Mucosa of descending colon (tissue), 3 donors: ENCODE measurements at places on chromosomes 1 and 21.

DNA sequence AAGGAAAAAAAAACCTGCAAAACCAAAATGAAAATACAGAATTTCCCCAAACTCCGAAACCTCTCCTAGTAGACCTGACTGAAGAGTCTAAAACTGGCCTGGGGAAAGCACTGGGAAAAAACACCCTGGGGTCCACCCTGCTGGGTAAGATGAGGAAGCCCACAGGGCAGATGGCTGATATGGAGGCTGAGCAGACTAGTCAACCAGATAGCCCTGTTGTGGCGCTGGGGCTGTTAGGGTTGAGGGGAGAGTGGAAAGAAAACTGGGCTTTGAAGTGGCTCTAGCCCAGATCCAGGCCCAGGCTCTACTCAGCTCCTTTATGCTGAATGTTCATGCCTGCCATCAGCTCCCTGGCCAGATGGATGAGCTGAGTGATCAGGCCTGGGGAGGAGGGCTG is 6.8 kb upstream of the SLAMF1 start:
- DNase-seq = no peak

- DNase-seq = no peak
These were observed 351.5 kb upstream of the PLD5 start for GRCh38 chr1:242876030-242876429.

GRCh38 chr1:76330991-76331603 is 256.6 kb downstream of the ST6GALNAC3 start:
- DNase-seq = peak; percentile 54

GRCh38 chr1:205227584-205228013 is at the start of gene TMCC2:
TMCC2 (plus strand) TSS chr1:205227946; CDS start chr1:205228565, 619 bp downstream.
- DNase-seq = peak; percentile 87

DNA sequence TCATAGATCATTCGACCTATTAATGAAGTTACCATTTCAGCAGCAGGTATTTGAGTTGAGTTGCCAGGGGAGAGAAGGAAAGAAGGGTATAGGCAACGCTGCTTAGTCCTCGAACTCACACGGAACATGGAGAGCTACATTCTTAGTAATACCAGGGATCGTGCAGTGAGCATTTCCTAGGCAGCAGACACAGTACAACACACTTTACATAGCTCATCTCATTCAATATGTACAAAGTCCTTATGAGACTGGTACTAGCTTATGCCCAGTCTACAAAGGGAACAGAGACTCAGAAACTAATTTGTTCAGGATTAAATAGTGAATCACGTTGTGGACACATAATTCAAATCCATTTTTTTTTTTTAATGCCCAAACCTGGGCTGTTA is 25.6 kb downstream of the IRF2BP2 start:
- DNase-seq = no peak
